ENCODE measurements at places on chromosomes 2 and 18. TPM values are rescaled to one million over a fixed set of nuclear protein-coding genes. Genes with fewer than 3 reads are reported as not detected.

LRRC30 gene
- not detected for total RNA-seq

KIF5C gene
- total RNA-seq, result 0.87 TPM

CD302 gene
- 21.9 TPM for total RNA-seq

CAPN14 gene
- 0.35 TPM for total RNA-seq

GPBAR1 gene
- 2.0 TPM for total RNA-seq

TEX44 gene
- total RNA-seq, result not detected
